ENCODE measurements at places on chromosomes 6 and 20.

- no peak for DNase-seq
Measured at GRCh38 chr20:25212242-25212641, 16.7 kb downstream of the ENTPD6 start.

DNA sequence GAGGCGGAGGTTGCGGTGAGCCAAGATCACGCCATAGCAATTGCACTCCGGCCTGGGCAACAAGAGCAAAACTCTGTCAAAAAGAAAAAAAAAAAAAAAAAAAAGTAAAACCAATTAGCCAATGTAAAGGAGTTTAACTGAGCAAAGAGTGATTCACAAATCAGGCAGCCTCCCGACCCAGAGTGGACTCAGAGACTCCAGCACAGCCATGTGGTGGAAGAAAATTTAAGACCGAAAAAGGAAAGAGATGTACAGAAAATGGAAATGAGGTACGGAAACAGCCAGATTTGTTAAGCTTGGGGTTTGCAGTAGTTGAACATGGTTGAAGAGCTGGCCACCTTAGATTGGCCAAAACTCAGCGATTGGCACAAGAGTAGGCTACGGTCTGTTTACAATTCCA is 51.4 kb downstream of the ERMARD start:
- no peak for DNase-seq

DNA sequence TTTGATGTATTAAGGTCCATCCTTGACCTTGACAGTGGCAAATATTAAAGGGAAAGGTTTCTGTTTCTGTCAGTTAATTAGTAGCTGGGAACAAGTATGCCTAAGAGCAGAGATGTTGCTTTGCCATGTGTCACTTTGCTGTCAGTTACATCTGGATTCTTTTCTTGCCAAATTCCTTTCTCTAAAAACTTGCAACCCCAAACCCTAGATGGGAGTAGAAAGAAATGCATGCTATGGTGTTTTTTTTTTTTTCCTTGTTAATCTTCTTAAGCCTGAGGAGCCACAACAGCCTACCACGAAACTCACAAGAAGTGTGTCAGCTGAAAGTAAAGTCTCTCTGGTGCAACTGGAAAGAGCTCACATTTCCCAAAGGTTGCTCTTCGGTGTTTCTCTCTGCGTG is 18.0 kb upstream of the CLDN20 start:
- peak; percentile 33 for DNase-seq

DNA sequence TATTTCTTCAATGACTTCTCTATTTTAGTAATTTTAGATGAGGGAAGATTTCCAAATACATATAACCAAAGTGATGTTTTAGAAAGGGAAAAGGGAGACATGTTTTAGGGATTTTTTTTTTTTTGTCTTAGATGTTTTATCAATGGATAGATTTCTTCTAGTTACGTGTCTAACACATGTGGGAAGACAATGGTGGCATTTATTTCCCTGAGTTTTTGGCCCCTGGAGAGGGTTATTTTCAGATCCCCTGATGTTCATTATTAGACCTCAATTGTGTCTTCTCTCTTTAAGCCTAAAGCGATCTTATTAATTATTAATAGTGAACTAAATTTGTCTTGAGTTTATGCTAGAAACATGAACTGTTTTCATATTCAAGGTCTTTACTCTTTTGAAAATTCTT is 30.3 kb downstream of the TRMT11 start:
- no peak for DNase-seq

- no peak for DNase-seq
Measured at GRCh38 chr20:35368666-35369423, 42.9 kb downstream of the UQCC1 start.

- DNase-seq: no peak
Measured at GRCh38 chr20:37643400-37643799, 50.4 kb upstream of the CTNNBL1 start.

DNA sequence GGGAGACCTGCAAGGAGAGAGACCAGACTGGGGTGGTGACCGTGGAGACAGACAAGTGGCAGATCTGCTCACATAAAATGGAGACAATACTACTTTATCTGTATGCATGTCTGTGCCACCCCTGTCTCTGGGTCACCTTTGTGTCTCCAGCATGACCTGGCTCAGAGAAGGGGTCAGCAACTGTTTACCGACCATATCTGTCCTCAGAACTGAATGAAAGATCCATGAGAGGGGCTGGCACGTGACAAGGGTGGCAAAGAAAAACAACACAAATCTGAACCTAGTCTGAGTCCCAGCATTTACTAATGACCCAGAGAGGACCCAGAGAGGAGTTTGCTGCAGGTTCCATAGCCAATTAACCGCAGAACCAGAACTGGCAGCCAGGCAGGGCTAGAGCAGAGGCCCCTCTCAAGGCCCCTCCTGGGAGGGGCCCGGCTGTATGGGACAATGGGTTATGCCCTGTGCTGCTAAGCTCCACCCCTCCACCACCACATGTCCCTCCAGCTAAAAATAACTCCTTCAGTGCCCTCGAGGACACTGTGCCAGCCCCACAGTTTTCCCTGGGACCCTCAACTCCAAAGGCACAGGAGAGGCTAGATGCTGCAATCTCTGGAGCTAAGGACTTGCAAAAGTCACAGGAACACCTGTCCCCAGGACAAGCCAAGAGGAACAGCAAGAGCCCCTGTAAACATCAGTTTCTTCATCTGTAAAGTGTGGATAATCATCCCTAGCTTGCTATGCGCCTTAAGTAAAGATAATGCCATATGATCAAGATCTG is 2.2 kb downstream of the AHCY start:
- no peak for DNase-seq

DNA sequence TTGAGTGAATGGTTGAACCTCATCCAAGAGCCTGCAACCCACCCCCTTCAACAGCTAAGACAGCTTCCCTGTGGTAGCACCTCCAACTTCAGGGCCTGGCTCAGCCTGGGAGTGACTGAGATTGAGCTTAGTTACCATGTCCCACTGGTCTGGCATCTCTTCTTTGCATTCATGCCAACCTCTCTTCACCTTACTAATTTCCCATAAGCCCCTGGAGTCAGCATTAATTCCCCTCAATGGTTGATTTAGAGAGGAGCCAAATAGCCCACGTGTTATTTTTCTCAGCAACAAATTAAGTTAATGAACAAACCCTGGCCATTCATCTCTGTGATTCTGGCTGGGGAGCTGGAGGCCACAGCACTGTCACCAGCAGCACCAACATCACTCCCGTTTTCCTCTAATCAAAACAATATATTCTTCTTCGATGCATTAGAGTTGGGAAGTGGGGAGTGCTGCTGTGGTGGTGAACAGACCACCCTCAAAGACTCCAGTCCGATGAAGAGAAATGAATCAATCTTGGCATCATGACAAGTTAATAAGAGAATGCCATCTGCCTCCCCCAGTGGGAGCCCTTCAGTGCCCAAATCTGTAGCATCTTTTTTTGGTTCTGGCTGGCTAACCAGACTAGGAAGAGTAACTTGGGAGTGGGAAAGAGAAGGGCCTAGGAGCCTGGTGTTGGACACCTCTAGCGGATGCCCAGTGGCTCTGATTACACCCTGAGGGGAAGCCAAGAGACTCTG is 316.9 kb upstream of the RNF24 start:
- DNase-seq: no peak

- no peak for DNase-seq
Measured at GRCh38 chr20:10134176-10134575, 84.5 kb upstream of the SNAP25 start.

- peak; percentile 4 for DNase-seq
Measured at GRCh38 chr6:41286544-41287346, at the start of gene TREM1. TSS of gene TREM1 (minus strand) at chr6:41286682. CDS start at chr6:41286655, 27 bp downstream.

- no peak for DNase-seq
Measured at GRCh38 chr6:7451326-7451725, 61.7 kb downstream of the RIOK1 start.

GRCh38 chr6:156883497-156884252 is 106.5 kb downstream of the ARID1B start:
- no peak for DNase-seq

GRCh38 chr6:114315831-114316595 is 26.8 kb downstream of the HS3ST5 start:
- DNase-seq: no peak

DNA sequence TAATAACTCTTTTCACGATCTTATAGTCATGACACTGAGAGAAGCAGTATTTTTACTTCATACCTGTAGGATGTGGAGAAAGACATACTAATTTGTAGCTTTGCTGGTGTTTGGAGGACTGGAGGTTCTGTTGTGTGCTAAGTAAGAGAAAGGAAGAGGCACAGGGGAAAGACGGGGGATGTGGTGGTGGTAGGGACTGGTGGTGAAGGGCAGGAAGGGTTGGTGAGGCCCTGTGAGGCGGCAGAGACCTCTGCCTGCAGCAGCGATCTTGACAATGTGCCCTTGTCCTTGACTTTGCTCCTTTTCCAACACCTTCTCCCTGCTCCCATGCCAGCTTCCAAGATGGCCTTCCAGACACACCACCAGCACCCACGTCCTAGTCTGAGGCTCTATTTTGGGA is 32.6 kb upstream of the MPC1 start:
- DNase-seq: no peak

DNA sequence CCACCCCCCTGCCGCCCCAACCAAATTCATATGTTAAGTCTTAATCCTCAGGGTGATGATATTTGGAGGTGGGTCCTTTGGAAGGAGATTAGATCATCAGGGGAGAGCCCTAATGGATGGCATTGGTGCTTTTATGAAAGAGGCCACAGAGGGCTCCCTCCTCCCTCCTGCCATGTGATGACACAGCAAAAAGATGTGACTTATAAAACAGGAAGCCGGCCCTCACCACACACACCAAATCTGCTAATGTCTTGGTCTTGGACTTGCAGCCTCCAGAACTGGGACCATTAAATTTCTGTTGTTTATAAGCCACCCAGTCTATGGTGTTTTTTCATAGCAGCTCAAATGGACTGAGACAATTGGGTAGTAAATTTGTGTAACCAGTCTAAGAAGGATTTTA is 176.3 kb downstream of the ADGRG6 start:
- no peak for DNase-seq

DNA sequence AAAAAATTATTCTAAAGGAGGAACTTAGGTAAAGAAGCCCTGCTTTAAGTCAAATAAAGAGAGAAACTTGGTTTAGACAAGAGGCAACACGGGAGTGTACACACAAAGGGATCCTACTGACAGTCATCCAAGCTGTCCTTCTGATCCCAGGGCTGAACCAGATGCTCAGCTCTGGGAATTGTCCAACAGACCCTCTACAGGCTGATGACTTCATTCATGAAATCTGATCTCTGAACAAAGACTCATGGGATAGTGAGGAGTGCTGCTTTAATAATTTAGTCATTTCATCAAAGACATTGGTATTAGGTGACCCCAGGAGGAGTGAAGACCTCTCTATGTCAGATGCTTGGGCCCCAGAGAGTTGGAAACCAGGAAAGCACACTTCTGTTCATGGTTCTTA is 65.6 kb upstream of the ARMH2 start:
- no peak for DNase-seq

GRCh38 chr20:45410887-45411286 is 2.8 kb downstream of the DBNDD2 start:
- DNase-seq: no peak

- no peak for DNase-seq
Measured at GRCh38 chr6:55826941-55827340, 48.4 kb downstream of the BMP5 start.

DNA sequence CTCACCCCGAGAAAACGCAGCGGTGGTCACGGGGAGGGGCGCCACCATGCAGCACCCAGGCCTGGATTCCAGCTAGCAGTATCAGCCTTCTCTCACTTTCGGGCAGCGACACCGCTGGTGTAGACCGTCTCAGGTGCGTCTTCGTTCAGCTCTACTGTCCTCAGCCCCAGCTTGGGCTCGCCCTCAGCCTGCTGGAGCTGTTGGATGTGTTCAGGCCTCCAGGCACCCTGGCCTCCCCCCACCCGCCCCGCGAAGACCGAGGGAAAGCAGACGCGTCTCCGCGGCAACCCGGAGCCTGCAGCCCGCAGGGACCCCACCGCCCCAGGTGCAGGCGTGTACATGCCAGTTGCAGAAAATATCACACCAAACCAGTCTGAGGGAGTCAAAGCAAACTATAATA is 60.8 kb upstream of the CARMIL1 start:
- no peak for DNase-seq

GRCh38 chr6:43621078-43621835 is 7.8 kb downstream of the GTPBP2 start:
- no peak for DNase-seq

GRCh38 chr6:56406276-56407269 is 159.2 kb upstream of the COL21A1 start:
- DNase-seq: no peak

DNA sequence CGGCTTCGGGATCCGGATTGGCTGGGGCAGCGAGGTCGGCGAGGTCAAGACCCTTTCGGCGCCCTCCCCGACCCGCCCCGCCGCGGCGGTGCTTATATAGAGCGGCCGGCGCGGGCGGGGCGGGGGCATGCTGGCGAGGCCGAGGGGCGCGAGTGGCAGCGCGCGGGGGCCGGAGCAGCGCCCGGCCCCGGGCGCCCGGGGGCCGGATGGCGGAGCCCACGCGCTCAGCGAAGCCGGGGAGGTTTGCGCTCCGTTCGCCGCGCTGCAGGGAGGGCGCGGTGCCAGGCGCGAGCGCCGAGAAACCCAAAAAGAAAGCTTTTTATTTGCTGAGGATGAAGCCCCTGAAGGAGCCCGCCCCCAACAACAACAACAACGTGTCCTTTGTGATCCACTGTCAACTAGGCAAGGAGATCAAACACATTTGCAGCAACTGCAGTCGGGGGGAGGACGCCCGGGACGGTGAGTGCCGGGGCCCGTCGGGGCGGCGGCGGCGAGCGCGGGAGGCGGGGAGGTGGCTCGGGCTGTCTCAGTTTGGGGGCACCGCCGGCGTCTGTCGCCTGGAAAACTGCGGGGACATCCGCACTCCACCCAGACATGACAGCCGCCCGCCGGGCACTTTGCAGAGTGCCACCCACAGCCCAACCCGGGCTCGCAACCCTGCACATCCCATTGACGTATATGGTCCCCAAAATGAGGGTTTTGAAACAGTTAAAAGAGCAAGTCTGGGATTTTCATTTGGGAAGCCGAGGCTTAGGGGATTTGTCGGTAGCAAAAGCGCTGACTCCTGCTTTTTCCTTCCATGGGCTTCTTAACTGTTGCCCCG is 297.3 kb downstream of the PHACTR1 start:
- DNase-seq: no peak

DNA sequence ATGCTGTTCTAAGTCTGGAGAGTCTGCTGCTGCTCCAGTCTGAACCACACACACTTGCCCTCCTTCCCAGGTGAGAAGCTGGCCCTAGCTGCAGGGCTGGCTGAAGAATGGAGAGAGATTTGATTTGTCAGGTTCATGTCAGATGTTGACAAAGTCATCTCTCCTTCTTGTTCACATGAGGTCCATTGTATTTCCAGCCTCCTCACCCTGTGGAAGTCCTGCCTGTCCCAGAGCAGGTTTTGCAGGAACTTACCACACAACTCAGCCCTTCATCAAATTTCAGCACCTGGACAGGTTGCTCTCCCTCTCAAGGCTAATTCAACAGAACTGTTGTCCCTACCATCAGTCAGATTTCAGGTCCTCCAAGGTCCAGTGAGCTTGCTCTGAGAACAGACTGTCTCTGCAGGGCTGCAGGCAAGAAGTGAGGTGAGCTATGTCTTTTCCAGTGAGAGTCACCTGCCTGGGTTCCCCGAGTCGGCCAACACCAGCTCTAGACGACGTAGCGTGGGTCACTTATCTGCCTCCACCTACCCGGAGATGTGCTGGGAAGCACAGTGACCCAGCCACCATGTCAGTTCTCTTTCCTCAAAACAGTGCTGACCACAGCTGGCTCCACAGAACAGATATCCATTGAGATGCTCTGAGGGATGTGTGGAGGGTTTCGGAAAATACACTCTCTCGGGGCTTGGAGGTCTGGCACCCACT is 58.0 kb upstream of the CD93 start:
- DNase-seq: no peak

- DNase-seq: no peak
Measured at GRCh38 chr6:251920-252319, 40.4 kb upstream of the DUSP22 start.

- no peak for DNase-seq
Measured at GRCh38 chr20:44151621-44152416, 35.2 kb downstream of the JPH2 start.

All from fibroblast of skin of left biceps (primary cell).